Esophagus mucosa (tissue), 1 donor: ENCODE measurements at places on chromosomes 3 and 15. TPM values are rescaled to one million over a fixed set of nuclear protein-coding genes. Genes with fewer than 3 reads are reported as not detected.

ZBED2 gene
- 6.8 TPM for total RNA-seq

EHHADH gene
- 10.6 TPM for total RNA-seq

POTEB gene
- not detected for total RNA-seq

ITIH1 gene
- total RNA-seq: 0.12 TPM

SAMD7 gene
- total RNA-seq: not detected

RAB7A gene
- 231 TPM for total RNA-seq

THBS1 gene
- total RNA-seq: 16.3 TPM

ATP13A3 gene
- 36.9 TPM for total RNA-seq

LRTM1 gene
- not detected for total RNA-seq

CPNE9 gene
- not detected for total RNA-seq

RBMS3 gene
- total RNA-seq: 3.4 TPM

MORC1 gene
- not detected for total RNA-seq

GCNT3 gene
- 11.4 TPM for total RNA-seq

A4GNT gene
- not detected for total RNA-seq

SLC27A2 gene
- 0.92 TPM for total RNA-seq

SLC12A1 gene
- total RNA-seq: not detected

DNASE1L3 gene
- 2.7 TPM for total RNA-seq

ZMYND10 gene
- 0.64 TPM for total RNA-seq

HEMK1 gene
- total RNA-seq: 11.0 TPM

PGBD4 gene
- total RNA-seq: 0.76 TPM

MOBP gene
- total RNA-seq: not detected

RASGRF1 gene
- 0.12 TPM for total RNA-seq

TTLL13 gene
- not detected for total RNA-seq

MINDY4B gene
- total RNA-seq: not detected

GNAT1 gene
- 0.08 TPM for total RNA-seq

FSIP1 gene
- 0.28 TPM for total RNA-seq
